CD8-positive, alpha-beta T cell (primary cell): ENCODE measurements at places on chromosomes 7 and 10.

- peak; percentile 62 for DNase-seq
Measured at GRCh38 chr7:76008156-76008687, 13.8 kb upstream of the TMEM120A start.

- no peak for DNase-seq
Measured at GRCh38 chr7:82384779-82385178, 58.8 kb downstream of the CACNA2D1 start.

GRCh38 chr7:80183900-80184685 lies 49.5 kb downstream of the GNAI1 start:
- DNase-seq, result no peak

- no peak for DNase-seq
Measured at GRCh38 chr10:124566222-124566888, 104.7 kb downstream of the LHPP start.

DNA sequence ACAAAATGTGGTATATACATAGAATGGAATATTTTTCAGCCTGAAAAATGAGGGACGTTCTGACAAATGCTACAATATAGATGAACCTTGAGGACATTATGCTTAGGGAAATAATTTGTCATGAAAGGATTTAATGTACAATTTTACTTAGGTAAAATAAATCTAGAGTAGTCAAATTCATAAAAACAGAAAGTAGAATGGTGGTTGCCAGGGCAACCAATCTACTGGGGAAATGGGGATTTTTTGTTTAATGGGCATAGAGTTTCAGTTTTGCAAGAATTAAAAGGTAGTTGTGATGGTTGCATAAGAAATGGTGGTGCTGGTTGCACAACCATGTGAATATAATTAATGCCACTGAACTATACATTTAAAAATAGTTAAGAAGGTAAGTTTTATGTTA lies 296.0 kb upstream of the SP4 start:
- DNase-seq, result no peak

DNA sequence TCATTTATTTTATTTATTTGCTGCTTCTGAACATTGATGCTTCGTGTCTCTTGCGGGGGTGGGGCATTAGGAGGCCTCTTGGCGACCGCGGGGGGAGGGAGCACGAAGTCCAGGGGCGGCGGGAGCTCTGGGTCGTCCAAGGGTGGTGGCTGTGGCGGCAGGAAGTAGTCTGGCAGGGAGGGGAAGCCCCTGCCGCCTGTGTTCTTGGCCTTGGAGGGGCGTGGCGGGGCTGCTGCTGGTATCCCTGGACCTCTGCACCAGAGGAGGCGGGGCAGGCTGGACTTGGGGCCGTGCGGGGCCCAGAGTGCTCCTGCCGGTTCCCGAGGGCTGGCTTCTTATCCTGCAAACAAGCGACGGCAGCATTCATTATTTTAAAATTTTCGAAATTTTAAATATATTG lies 70.5 kb upstream of the ABI1 start:
- DNase-seq, result no peak

GRCh38 chr10:122149561-122150505 lies 121.3 kb upstream of the BTBD16 start:
- DNase-seq, result no peak

DNA sequence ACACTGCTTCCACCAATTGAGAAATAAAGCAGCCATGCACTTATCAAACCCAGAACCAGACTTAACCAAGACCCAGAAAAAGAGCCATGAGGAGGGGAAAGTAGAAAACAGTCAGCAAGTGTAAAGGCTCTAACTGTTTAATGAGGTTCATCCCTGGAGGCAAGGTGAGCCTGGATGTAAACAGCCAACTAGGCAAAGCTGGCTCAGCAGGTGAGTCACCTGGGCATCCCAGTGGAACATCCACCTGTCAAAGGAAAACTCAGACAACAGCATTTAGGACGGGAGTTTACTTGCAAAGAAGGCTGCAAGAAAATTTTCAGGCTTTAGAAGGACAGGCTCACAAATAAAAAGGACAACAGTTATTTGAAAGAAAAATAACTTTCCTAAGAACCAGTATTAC lies 153.0 kb downstream of the SNX13 start:
- DNase-seq, result no peak

DNA sequence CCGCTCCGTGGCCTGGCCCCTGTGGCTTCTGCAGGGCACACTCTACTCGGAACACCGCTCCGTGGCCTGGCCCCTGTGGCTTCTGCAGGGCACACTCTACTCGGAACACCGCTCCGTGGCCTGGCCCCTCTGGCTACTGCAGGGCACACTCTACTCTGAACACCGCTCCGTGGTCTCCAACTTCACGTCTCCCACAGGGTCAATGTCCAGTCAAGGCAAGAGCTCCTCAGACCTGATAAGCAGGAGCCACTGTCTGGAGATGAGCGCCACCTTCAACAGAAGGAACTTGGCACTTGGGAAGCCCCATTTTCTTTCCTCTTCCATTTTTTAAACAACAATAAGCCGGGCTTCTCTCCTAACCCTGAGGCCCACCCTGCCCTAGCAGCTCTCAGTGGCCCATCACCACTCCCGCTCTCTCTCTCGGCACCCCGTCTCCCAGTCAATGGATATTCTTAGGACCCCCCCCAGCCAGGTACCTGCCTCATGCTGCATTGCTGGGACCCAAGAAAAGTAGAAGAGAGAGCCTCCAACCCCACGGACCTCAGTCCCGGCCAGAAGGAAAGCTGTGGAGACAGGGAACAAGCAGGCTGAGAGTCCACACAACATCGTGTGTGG lies 56.3 kb downstream of the PRKAG2 start:
- no peak for DNase-seq
